ENCODE measurements at places on chromosomes 5 and 9.
A peak's percentile ranks its signal among the peaks of the same experiment; 100 is the strongest.

GRCh38 chr9:93319301-93319991 is 132.0 kb upstream of the FAM120A start:
- no peak for DNase-seq

DNA sequence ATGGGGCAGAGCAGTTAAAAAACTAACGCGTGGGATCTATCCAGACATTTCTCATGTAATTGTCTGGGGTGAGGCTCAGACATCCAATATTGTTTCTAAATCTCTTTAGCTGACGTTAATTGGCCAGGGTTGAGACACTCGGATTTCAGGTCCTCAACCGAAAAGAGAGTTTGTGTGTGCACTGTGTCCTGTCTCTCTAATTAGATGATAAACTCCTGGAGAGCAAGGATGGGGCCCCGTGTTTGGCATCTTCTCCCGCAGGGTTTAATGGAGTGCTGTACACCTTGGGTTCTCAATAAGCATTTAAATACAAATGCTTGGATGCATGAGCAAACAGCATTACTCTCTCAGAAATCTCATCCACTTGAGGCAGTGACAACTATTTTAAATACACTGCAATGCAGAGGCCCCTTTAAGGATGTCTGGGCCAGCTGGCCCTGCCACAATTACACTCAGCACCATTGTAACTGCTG is 139.6 kb downstream of the MTX3 start:
- DNase-seq = no peak

- peak; percentile 31 for DNase-seq
Measured at GRCh38 chr5:141605523-141606277, 13.1 kb downstream of the DIAPH1 start.

GRCh38 chr5:132746954-132747615 is at the start of gene CCNI2:
TSS of gene CCNI2 (plus strand) at chr5:132747426. CDS start at chr5:132747496, 70 bp downstream.
- DNase-seq = no peak

Data from stimulated activated CD4-positive, alpha-beta T cell treated with anti-CD3 and anti-CD28 coated beads, TNF-alpha, amount 100 ng/mL, for 48 hours (primary cell).